Stimulated activated naive CD8-positive, alpha-beta T cell treated with anti-CD3 and anti-CD28 coated beads, Interleukin-15, Interleukin-2, amounts not matched to agents 100 U/mL and 50 U/mL, for 24 hours (primary cell): ENCODE measurements at places on chromosomes 12 and 14.

DNA sequence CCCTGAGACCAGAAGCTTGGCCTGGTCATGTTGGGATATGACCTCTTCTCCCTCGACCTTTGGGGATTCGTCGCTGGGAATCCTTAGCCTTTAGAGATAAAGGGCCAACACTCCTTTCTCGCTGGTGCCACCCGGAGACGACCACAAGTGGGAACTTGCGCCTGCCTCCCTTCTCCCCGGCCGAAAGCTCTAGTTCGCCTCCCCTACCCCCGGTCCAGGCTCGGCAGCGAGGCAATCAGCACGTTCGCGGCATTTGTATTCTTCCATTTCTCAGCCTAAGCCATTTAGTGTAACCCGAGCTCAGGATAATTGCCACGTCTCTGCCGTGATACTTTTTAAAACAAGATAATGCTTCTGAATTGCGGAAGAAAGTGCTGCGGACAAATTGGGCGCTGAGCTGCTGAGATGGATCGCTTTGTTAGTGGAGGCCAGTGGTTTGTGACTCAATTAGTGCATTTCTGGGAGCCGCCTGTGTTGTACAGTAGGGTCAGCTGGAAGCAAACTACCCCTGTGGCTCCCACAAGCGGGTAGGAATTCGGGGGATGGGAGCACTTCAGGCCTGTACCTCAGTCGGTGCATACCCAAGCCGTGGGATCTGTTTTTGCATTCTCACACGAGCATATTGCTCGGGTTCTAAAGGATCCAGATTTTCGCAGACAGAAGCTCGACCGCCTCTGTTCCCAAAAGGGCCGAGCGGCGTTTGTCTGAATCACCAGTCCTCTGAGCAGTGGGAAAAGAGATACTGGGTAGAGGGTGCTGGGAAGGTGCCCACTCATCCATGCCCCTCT lies 6.8 kb upstream of the SIX1 start:
- DNase-seq: no peak

- DNase-seq: peak; percentile 68
Observed at GRCh38 chr12:54215989-54216796, 27.4 kb upstream of the SMUG1 start.

- no peak for DNase-seq
Observed at GRCh38 chr12:42143452-42144157, 1.1 kb downstream of the GXYLT1 start.

- no peak for DNase-seq
Observed at GRCh38 chr14:101040538-101041442, 137.3 kb upstream of the RTL1 start.

- no peak for DNase-seq
Observed at GRCh38 chr14:75081660-75082229, 12.3 kb downstream of the ZC2HC1C start.

DNA sequence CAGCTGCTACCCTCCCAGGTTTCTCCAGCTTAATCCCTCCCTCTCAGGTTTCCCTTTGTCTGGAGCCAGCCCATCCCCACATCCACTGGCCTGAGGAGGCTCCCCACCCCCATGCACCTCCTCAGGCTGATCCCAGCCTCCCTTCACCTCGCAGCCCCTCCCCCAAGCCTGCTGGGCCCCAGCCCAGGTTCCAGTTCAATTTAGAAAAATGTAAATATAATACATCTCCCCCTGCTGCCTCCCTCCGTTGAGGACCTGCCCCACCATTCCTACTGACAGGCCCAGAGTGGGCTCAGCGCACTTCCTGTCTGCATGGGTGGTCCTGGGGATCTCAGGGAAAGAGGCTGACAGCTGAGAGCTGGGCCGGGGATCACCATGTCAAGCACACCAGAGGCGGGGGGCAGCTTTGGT lies 155.8 kb downstream of the NTF3 start:
- DNase-seq: no peak

- no peak for DNase-seq
Observed at GRCh38 chr12:4286771-4287317, 13.3 kb downstream of the CCND2 start.
